ENCODE measurements at places on chromosomes 3 and 15.
A peak's percentile ranks its signal among the peaks of the same experiment; 100 is the strongest.

DNA sequence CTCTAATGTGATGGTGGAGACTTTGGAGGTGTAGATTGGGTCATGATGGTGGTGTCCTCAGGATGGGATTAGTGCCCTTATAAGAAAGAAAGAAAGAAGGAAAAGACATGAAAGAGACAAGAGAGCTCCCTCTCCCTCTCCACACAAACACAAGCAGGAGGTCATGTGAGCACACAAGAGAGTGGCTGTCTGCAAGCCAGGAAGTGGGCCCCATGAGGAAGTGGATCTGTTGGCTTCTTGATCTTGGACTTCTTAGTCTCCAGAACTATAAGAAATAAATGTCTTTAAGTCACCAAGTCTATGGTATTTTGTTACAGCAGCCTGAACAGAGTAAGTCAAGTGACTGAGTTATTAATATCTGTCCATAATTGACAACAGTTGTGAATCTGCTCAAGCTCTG is 17.1 kb downstream of the IQCB1 start:
- DNase-seq: no peak

GRCh38 chr3:58798312-58798711 is 131.7 kb upstream of the FAM3D start:
- DNase-seq: no peak

- DNase-seq: no peak
Observed at GRCh38 chr15:90489514-90489913, 40.2 kb upstream of the CRTC3 start.

DNA sequence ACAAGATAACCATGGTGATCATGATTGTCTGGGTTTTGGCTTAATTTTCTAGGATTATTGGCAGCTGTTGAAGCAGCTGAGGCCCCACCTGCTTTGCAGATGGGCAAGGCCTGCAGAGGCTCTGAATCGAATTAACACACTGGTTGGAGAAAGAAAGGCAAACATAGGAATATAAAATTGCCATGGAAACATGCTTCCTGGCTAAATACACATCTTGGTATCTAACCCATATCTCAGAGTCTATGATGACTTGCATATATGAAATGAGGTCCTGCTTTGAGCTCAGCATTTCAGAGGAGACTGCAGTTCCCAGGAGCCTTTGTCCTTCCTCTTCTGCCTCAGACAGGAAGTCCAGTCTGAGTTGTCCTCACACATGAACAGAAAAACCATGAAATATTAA is 24.3 kb upstream of the SV2B start:
- peak; percentile 33 for DNase-seq

GRCh38 chr3:129211772-129212171 is 28.1 kb upstream of the CNBP start:
- peak; percentile 53 for DNase-seq

GRCh38 chr3:32334675-32335074 is 57.0 kb upstream of the CMTM7 start:
- no peak for DNase-seq

GRCh38 chr3:143825513-143825912 is 22.8 kb downstream of the SLC9A9 start:
- no peak for DNase-seq

- DNase-seq: no peak
Observed at GRCh38 chr3:71409352-71409751, 174.2 kb downstream of the FOXP1 start.

DNA sequence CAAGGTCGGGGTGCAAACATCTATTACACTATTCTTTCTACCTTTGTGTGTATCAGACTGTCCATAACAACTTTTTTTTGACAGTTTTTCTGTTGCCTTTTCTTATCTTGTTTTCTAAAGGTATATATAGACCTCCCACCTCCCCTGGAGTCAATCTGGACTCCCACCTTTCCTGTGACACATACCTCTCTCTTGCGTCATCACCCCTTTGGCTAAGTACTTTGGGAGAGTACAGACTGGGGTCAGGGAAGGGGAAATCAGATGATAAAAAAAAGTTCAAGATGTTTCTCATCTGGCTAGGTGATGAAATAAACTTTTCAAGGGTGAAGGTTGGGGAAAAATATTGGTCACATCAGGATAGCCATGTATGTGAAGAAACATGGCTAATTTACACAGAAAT is 17.2 kb downstream of the TSPAN3 start:
- DNase-seq: no peak

DNA sequence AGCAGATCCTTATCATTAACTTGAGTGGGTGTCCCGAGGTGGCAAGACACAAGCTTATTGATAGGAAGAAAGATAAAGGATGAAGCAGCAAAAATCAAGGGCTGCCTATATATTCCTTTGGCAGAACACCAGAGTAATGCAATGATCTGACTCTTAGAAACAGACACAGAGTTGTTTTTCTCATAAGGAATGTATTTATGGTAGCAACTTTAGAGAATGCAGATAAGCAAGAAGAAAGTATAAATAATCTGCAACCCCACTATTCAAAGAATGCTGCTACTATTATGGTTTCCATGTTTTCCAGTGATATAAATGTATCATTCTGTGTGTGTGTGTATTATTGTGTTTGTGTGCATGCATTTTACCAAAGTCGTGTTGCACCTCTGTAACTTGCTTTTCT is 208.3 kb downstream of the THSD4 start:
- no peak for DNase-seq

DNA sequence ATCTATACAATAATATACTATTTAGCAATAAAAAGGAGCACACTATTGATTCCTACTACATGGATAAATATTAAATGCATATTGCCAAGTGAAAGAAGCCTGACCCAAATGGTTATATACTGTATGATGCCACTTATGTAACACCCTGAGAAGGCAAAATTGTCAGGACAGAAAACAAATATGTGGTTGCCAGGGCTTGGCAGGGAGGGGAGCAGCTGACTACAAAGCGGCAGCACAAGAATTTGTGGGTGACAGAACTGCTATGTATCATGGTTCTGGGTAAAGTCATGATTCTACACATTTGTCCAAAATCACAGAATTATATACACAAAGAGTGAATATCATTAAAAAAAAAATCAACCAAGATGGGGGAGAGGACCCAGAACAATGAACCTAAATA is 22.5 kb downstream of the TBC1D2B start:
- DNase-seq: no peak

GRCh38 chr3:136193278-136194054 is 2.7 kb downstream of the MSL2 start:
- peak; percentile 18 for DNase-seq

- DNase-seq: no peak
Observed at GRCh38 chr3:133914839-133915600, 19.3 kb upstream of the RAB6B start.

DNA sequence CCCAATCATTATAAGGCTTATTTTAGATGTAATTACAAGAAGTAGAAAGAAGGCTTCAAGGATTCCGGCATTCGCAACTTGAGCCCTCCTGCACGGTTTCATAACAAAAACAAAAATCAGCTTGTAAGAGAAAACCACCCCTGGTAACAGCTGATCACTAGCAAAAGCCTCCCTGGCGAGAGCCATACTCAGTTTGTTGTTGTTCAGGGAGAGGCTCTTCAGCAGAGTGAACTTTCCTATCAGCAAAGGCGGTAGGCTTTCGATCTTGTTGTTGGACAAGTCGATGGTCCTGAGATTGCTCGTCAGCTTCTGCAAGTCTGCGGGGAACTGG is 710 bp downstream of the LRRC57 start:
- no peak for DNase-seq

- DNase-seq: no peak
Observed at GRCh38 chr3:189272500-189273119, 100.8 kb downstream of the TPRG1 start.

GRCh38 chr15:28066231-28066630 is 32.9 kb downstream of the OCA2 start:
- no peak for DNase-seq

DNA sequence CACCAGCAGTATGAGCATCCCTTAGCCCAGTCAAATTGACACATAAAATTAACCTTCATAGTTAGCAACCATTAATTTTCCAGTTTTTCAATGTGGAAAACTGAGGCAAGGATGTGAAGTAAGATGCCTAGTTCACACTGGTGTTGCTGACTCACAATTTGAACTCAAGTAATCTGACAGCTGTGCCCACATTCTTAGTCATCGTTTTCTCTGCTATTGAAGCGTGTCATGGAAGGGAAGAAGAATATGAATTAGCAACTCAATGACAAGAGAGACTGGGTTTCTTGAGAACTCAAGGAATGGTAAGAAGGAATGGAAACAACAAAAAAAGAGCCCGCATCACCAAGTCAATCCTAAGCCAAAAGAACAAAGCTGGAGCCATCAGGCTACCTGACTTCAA is 261.4 kb downstream of the EPHA3 start:
- no peak for DNase-seq

GRCh38 chr15:68383161-68384074 is 48.5 kb downstream of the ITGA11 start:
- DNase-seq: peak; percentile 64

GRCh38 chr3:144426366-144426765 is 454.7 kb downstream of the DIPK2A start:
- DNase-seq: no peak

DNA sequence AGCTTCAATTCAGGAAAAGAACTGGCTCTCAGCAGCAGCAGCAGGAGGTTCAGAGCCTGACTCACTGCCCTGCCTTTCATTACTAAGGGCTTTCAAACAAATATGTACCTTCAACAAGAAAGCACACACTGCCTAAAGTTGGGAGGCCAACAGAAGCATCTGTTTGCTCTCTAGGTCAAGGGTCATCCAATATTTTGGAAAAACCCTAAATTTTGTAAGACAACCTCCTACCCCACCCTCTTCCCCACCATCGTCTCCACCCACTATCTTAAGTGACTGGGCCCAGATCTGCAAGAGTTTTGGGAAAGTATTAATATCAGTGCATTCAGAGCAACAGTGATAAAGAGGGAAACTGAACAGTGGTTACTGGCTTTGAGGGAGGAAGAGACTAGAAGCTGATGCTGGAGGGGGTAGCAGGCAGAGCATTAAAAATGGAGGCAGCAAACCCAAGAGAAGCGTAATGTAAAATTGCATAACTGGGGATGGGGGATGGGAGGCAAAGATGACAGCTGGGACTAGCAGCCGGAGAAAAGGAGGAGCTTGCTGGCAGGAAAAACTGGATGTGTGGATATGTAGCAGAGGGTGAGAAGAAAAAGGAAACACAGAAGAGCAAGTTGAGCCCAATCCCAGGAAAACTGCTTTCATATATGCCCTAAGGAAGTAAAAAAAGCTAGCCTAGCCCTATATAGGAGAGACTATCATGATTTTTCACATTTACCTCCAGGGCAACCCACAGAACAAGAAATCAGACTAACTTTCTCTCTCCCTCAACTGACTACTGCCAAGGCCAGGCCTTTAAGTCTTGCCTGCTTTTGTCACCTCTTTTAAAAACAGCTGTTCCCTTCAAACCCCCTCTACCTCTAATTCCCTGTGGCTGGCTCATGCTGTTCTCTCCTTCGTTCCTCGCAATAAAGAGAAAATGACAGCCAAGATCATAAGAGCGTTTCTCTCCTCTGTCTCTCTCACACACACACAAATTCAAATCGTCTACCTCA is 31.4 kb downstream of the NPTN start:
- no peak for DNase-seq

DNA sequence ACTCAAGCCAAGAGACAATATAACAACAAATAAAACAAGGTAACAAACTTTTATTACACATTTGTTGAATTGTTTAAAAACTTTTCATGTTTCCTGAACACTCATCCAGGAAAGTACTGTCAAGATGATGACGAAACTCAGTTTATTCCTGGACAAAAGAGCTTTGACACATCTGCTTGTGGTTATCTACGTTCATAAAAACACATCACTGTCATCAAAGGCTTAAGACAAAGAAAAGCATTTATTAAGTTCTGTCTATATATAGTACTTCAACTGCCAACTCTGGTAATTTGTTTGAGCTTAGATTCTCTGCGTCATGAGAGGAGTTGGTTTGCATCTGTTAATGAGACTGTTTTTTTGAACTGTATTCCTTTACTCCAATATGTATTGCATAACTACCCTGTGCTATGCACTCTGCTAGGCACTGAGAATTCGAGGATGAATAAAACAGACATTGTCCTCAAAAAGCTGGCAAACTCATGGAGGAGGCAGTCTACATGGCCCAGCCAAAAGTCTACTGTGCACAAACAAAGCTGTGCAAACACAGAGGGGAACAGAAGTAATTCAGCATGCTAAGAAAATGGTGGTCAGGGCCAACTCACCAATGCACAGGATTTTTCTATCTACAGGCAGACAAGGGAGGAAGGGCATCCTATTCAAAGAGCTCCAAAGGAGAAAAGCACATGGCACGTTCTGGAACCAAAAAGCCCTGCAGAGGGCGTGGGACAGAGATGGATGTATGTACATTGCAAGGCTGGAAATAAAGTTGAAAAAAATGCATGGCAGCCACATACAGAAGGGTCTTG is 21.5 kb downstream of the PLD1 start:
- no peak for DNase-seq

DNA sequence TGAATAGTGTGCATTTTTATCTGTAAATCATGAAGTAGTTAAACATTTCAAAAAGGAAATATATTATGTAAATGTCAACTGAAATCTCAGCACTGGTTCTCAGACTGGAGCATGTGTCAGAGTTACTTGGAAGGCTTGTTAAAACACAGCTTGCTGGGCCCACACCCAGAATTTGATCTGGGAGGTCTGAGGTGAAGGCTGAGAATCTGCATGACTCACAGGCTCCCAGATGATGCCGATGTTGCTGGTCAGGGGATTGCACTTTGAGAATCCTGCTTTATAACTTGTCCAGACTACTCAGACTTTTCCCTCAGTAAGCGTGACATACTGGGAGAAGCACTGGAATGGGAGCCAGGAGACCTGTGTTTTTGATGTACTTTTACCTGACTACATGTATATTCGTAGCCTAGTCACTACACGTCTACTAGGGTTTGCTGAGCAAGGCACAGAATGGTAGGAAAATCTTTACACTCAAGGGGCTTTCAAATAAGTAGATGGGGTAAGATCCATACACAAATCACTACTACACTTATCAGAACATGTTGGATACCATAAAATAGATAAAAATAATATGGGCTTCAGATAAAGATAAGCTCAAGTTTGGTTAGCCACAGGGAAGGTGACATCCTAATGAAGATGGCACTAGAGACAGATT is 77.1 kb upstream of the MEX3B start:
- no peak for DNase-seq

DNA sequence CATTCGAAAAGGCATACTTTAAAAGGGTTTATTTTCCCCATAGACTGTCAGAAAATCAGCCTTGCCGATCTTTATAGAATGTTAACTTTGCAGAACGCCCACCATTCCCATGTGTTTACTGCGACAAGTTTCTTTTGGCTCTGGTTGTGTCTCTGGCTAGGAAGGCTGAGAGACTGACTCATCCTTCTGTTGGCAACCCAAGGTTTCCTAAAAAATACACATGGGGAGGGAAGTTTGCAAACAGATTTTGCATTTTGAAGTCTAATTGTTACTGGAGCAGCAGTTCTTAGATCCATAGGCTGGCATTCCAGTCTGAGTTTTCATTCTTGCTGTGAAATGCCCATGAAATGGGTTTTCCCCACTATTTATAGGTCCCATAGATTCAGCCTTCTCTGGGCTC is 37.9 kb upstream of the MINAR1 start:
- no peak for DNase-seq

GRCh38 chr15:79640206-79640605 is 208.1 kb downstream of the MINAR1 start:
- no peak for DNase-seq

GRCh38 chr3:127360647-127361046 is 72.8 kb upstream of the PRR20G start:
- DNase-seq: no peak

GRCh38 chr3:58184309-58184981 is 26.3 kb downstream of the DNASE1L3 start:
- DNase-seq: no peak

All from SK-N-SH (cell line).